ENCODE measurements at places on chromosomes 5 and 9.

- DNase-seq: no peak
Observed at GRCh38 chr9:2662496-2662895, 40.9 kb downstream of the VLDLR start.

DNA sequence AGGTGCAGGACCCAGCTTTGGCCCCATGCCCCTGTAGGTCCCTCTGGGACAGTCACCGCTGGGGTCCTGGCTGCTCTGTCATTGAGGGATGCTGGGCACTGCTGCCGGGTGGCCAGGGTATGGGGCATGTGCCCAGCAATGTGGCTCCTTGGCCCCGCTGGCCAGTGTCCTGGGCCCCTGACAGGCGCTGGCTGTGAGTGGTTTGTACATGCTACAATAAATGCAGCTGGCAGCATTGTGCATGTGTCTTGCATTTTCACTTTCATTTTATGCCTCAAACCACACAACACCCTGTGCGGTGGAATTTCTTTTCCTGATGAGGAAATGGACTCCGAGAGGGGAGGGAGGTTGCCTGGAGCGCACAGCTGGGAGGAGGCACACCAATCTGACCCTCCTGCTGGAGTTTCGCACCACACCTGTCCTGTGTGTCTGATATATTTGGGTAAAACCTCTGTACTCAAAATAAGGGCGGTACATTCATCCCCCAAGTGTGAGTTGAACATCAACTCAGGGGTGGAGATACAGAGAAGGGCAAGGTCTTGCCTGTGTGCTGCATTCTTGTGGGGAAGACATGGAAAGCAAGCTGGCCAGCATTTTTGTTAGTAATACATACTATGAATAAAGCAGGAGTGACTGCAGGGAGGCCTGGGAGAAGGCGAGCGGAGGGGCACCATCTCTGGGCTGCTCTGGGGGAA is 11.7 kb downstream of the TSPAN17 start:
- DNase-seq: no peak

- DNase-seq: no peak
Observed at GRCh38 chr5:135821802-135822201, 12.7 kb upstream of the SLC25A48 start.

DNA sequence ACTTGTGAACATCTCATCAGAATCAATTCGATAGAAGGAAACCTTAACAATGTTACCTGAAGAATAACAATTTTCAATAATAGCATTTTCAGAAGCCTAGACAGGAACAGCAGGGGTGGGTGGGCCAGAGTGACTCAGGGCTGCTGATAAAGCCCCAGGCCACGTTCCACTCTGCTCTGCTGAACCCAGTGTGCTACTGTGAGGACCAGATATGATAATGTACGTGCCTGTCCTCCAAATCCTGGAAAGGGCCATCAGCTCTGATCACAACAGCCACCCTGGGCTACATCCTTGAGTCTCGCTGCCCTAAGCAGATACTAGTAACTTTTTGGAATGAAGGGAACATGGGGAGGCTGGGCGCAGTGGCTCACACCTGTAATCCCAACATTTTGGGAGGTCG is 91.3 kb downstream of the PRRT1B start:
- no peak for DNase-seq

GRCh38 chr5:88888291-88888690 is 5.3 kb upstream of the MEF2C start:
- DNase-seq: no peak

GRCh38 chr9:16811987-16812685 is 58.3 kb downstream of the BNC2 start:
- DNase-seq: no peak

GRCh38 chr9:14066831-14067230 is 247.1 kb downstream of the NFIB start:
- no peak for DNase-seq

DNA sequence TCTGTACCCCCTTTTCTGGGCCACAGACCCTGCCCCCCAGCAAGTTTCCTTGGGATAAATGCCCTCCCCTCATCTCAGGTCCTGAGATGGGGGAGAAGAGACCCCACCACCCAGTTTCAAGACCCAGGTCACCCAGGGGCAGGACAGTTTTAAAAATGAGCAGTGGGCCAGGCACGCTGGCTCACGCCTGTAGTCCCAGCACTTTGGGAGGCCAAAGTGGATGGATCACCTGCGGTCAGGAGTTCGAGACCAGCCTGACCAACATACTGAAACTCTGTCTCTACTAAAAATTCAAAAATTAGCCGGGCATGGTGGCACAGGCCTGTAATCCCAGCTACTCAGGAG is 6.1 kb downstream of the PTGES2 start:
- DNase-seq: no peak

- DNase-seq: peak; percentile 42
Observed at GRCh38 chr5:128084228-128085167, 932 bp downstream of the SLC12A2 start.

GRCh38 chr5:107338335-107338734 is 332.4 kb downstream of the EFNA5 start:
- DNase-seq: no peak

- DNase-seq: no peak
Observed at GRCh38 chr5:31347552-31347905, 154.0 kb downstream of the CDH6 start.

- no peak for DNase-seq
Observed at GRCh38 chr5:138936225-138936967, 61.3 kb upstream of the LRRTM2 start.

GRCh38 chr9:33415501-33416038 is 13.2 kb upstream of the AQP7 start:
- peak; percentile 98 for DNase-seq

DNA sequence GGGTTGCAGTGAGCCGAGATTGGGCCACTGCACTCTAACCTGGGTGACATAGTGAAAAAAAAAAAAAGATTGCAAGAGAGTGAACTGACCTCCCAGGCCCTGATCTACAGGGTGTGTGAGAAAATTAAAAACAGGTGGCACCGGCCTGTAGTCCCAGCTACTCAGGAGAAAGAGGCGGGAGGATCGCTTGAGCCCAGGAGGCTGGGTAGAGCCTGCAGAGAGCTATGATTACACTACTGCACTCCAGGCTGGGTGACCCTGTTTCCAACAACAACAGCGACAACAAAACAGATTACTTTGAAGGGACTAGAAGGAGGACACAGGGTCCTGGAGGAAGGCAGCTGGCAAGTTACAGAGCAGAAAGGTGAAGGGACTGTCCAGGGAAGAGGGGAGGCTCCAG is 42.2 kb upstream of the FABP6 start:
- DNase-seq: no peak

DNA sequence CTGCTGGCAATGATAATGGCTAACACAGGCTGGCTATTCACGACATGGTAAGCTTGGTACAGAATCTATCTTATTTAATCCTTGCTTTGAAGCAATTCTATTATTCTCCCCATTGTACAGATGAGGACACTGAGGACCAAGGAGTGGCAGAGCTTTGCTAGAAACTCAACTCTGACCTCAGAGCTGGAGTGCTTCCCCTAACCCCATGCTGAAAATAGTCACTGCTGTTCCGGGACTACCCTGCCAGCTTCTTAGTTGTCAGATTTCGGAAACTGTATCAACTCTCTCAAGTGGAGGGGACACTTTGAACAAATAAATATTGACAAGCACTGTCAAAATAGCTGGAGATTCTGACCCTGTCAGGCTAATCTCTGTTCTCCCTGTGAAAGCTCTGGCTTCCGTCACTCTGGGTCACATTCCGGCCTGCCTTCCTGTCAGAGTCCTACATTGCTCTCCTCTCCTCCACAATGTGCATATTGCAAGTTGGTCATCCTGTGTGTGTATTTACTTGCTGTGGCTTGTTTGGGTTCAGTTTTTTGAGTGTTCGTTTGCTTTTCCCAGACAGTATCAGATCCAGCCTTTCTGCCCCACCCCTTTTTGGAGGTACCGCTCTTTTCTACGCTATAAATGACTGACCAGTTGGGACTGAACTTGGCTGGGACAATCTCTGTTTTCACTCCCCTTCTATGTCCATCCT is 134.3 kb upstream of the MAP1B start:
- DNase-seq: no peak

- DNase-seq: no peak
Observed at GRCh38 chr5:83255268-83255667, 177.9 kb downstream of the XRCC4 start.

DNA sequence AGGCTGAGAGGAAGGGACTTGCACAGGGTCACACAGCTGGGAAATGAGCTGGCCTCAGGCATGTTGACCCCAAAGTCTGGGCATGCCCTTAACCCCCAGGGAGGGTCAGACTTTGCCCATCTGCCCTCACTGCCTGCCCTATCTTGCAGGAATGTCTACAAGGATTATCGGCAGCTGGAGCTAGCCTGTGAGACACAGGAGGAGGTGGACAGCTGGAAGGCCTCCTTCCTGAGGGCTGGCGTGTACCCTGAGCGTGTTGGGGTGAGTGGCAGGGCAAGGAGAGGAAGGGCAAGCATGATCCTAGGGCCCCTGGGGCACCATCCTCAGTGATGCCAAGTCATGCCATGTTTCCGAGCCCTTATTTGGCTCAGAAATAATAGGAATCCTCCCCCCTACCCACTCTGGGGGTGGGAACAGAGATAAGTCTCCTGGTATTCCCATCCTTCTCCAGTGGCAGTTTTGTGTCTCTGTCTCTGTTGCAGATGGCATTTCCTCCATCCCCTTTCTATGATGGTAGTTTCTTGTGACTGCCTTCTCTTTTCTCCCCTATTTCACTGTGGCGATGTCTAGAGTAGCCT is 28.5 kb downstream of the GOLGA2 start:
- no peak for DNase-seq

DNA sequence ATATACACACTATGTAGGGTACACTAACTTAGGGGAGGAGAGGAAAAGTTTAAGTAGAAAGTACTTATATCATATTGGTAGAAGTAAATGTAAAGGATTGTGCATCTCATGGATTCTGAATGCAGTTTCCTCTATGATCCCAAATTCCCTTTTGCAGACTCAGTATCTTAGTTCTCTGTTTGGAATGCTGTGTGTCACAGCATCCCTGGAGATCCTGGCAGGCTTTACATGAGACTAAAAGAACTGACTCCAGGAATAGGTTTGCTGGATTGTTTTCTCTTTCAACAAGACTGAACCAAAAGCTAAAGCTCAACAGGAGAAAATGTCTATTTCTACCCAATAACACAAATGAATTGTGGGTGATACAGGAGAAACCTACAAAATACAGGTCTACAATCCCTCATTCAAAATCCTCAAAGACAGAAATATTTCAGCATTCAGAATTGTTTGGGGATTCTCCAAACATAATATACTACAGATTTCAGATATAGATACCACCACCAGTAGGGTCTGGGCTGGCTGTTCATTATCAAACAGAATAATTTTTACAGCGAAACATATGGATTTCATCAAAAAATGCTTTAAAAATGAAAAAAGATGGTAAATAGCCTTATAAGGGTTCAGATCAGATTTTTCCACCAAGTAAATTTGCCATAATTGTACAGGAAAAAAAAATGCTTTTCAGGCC is 324.7 kb upstream of the GRAMD2B start:
- DNase-seq: no peak

DNA sequence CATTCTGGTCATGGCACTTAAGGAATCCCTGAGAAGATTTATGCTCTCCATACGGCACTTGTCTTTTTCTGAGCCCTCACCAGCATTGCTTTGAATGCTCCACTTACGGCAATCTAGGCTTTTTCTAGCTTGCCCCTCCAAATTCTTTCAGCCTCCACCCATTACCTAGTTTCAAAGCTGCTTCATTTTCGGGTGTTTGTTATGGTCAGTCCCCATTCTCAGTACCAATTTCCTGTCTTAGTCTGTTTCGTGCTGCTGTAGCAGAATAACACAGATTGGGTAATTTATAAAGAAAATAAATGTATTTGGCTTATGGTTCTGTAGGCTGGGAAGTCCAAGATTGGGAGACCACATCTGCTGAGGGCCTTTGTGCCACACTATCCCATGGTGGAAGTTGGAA is 42.0 kb downstream of the ARHGEF28 start:
- no peak for DNase-seq

DNA sequence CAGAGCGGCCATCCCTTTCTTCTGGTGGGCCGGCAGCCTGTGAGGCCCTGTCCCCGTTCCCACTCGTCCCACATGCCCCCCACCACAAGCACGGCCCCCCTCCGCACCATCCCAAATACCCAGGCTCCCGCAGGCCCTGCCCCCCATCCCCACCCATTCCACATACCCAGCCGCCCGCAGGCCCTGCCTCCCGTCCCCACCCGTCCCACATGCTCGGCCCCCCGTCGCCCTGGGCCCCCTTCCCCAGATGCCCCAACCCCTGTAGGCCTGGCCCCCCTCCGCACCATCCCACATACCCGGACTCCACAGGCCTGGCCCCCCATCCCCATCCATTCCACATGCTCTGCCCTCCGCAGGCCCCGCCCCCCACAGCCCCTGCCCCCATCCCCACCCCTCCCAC is 11.5 kb downstream of the SLC6A19 start:
- DNase-seq: no peak

GRCh38 chr9:90342607-90343006 is 300.0 kb downstream of the DIRAS2 start:
- DNase-seq: no peak

GRCh38 chr5:21070858-21071257 is 1082.9 kb upstream of the CDH18 start:
- no peak for DNase-seq

GRCh38 chr9:85971731-85972130 is 30.8 kb downstream of the NAA35 start:
- DNase-seq: no peak

- no peak for DNase-seq
Observed at GRCh38 chr5:65050140-65050539, 281.4 kb downstream of the CWC27 start.

GRCh38 chr9:70402213-70402612 is 12.2 kb downstream of the KLF9 start:
- DNase-seq: no peak

- no peak for DNase-seq
Observed at GRCh38 chr9:31587146-31587545, 797.3 kb upstream of the ACO1 start.

- DNase-seq: no peak
Observed at GRCh38 chr9:5900622-5901021, 9.9 kb downstream of the MLANA start.

GRCh38 chr5:160289721-160290120 is 22.6 kb downstream of the CCNJL start:
- DNase-seq: no peak

GRCh38 chr9:35923927-35924763 is 14.9 kb downstream of the SPAAR start:
- DNase-seq: no peak

- DNase-seq: no peak
Observed at GRCh38 chr9:114304416-114305188, 18.3 kb upstream of the ORM1 start.

DNA sequence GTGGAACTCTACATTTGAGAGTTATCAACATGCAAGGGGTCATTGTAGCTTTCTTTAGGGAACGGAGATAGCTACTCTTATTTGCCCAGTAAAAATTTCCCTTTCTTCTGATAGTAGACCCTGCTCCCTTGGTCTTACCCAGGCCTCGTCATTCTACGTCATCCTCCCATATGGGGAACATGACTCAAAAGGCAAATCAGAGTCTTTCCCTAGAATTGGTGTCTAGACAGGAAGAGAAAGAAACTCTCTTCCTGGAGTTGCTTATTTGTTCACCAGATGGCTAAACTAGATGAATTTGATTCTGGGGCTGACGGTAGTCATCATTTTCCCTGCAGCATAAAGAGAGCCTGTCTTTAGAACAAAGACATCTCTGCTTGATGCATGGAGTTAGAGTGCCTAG is 12.2 kb upstream of the SLC38A9 start:
- no peak for DNase-seq

GRCh38 chr5:104540448-104540847 is 977.9 kb upstream of the NUDT12 start:
- DNase-seq: no peak
